Kidney epithelial cell (primary cell): ENCODE measurements at places on chromosomes 7 and 10.

DNA sequence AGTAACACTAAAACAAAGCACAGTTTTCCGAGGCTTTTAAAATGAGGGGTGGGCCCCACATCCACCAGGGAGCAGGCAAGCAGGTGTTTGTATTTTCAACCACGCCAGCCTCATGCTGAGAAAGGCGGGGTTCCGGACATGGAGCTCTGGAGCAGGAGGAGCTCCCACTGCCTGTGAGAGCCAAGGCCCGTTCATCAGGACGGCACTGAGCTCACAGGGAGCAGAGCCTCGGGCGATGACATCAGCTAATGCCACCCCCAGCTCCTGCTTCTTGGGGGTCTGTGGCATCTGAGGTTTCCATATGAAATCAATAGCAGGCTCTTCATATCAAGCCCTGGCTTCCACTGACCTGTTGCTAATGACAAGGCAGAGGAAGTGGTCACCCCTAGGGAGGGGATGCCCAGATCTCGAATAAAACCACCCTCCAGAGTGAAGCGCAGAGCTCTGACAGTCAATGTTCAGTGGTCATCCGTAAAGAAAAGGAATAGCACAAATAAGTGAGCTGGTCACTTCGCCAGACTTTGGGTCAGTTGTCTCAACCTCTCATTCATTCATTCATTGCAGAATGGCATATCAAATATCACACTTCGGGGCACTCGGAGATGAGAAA lies 89.1 kb downstream of the TNS3 start:
- no peak for DNase-seq

GRCh38 chr7:3154881-3155494 lies 111.3 kb upstream of the CARD11 start:
- DNase-seq = no peak

DNA sequence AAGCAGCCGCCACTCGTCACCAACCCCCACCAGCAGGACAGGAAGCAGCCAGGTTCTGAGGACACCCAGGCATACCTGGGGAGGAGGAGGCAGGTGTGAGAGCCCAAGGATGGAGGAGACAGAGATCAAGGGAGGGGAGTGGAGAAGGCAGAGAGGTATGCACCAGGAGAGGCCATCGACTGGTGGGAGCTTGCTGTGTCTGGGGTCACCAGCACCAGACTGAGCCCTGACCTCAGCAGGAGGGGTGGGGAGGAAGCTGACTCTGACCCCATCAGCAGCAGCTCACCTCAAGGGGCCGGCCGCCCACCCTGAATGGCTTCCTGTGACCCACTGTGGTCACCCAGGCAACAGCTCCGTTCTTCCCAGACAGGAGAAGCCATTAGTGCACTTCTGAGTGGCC lies 7.8 kb downstream of the VIPR2 start:
- DNase-seq = no peak

GRCh38 chr10:22321924-22322640 lies 1.2 kb downstream of the BMI1 start:
- DNase-seq = no peak

DNA sequence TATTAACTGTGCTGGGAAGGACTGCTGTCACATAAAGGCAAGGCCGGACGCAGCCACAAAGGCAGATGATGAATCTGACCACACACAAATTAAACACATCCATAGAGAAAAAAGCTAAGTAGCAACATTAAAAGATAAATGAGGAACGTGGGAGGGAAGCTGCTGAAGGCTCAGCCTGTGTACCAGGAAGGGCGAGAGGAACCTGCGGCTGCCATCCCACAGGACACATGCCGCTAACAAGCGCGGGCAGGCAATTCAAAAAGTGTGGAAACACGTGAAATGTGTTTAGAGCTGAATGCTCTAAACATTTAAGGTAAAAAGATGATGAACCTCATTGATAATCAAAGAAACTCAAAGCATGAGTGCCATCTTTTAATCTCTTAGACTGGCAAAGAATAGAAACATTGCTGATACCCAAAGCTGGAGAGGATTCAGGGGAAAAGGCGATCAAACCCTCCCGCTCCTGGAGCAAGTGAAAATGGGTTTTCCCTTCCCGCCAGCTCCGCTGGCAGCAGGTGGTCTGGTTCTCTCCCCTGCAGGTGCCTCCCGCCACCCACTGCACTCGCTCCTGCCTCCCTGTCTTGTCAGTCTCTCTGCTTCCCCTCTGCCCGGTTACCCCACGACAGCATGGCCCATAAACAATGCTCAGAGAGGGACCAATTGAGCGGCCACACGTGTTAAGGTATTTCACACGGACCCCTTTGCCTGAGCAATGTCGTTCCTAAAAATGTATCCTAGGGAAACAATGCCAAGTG lies 4.2 kb downstream of the STK32C start:
- DNase-seq = no peak

GRCh38 chr7:102432442-102433218 lies 745 bp upstream of the ORAI2 start:
- DNase-seq = no peak

DNA sequence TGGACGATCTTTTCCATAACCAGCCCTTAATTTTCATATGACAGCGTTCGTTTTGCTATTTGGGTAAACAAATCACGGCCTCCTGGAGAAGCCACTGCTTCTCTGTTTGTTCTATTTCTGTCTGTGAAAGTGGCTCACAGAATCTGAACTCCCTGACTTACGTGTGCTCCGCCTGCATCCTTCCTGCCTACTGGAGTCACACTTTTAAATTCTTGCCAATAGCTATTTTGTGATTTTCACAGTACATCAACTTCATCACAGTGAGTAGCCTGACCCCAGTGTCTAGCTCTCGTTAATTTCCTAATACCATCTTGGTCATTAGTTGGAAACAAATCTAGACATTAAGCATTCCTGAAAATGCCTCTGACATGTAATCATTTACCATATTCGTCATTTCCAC lies 49.0 kb upstream of the NPS start:
- no peak for DNase-seq

GRCh38 chr10:44386546-44387052 lies 1.7 kb upstream of the CXCL12 start:
- no peak for DNase-seq

- DNase-seq = no peak
Observed at GRCh38 chr7:20408467-20408826, 77.7 kb downstream of the ITGB8 start.

DNA sequence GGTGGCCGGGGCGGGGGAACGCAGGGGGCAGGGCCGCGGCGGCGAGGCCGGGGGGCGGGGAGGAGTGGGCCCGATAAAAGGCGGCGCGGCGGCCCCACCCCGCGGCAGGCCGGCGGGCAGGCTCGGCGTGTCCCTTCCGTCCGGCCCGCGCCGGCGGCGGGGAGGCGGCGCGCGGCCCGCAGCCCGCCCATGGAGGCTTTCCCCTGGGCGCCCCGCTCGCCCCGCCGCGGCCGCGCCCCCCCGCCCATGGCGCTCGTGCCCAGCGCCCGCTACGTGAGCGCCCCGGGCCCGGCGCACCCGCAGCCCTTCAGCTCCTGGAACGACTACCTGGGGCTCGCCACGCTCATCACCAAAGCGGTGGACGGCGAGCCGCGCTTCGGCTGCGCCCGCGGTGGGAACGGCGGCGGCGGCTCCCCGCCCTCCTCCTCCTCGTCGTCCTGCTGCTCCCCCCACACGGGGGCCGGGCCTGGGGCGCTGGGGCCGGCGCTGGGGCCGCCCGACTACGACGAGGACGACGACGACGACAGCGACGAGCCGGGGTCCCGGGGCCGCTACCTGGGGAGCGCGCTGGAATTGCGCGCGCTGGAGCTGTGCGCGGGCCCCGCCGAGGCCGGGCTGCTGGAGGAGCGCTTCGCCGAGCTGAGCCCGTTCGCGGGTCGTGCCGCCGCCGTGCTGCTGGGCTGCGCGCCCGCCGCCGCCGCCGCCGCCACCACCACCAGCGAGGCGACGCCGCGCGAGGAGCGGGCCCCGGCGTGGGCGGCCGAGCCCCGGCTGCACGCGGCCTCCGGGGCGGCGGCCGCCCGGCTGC lies at the start of gene NANOS1:
Gene NANOS1, plus strand, starts transcription at position 102 of the 808 bp plus-strand sequence. Its CDS starts 88 bp downstream, at position 190.
- DNase-seq = no peak

DNA sequence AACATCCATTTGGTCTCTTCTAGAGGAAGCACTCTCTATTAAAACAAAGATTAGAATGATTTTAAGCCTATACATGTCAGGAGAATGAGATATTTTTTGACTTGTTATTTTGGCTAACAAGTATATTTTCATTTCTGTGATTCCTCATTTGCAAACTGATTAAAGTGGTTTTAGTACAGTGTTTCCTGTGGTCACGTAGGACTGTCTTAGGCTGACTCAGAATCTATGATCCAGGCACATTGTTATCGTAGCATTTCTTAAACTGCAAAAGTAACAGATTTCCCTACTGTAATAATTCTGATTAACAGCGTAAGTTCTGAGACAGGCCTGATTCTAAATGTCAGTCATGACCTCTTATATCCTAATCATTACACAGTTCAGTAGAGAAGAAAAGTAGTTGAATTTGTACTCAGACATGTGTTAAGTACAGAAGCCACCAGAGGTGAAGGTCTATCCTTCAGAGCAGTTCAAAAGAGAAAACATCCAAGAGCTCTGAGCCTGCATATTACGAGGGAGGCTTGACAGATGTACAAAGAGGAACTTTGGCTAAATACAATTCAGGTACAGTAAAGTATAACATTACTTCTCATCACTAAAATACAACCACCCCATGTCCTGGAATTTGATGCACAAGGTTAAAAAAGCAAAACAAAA lies 124.1 kb upstream of the TEX47 start:
- DNase-seq = no peak

DNA sequence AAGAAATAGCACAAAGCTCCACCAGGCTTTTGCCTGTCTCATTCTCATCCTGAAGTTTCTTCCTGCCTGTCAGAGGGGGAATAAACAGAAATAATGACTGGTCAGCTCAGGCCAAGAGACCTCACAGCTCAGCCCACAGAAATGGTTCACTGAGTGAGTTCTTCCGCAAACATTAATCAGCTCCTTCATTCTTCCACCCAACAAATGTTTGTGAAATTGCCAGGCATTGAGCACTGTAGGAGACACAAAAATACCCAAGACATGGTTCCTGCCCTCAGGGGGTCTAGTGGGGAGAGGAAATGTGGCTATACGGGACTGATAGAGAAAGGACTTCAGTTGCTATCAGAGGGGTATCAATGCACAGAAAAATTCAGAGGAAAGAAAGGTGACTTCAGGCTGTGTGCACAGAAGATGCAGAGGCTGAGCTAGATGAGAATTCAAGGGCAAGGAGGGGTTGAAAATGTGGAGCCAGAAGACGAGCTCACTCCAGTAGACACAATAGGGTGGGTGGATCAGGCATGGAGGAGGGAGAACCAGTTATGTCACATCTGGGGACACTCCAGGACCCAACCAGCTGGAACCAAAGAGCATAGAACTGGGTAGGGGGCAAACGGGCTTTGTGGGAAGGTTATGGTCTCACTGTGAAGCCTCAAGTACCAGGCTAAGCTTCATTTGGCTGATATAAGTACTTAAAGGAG lies 20.9 kb downstream of the MYOF start:
- DNase-seq = no peak

DNA sequence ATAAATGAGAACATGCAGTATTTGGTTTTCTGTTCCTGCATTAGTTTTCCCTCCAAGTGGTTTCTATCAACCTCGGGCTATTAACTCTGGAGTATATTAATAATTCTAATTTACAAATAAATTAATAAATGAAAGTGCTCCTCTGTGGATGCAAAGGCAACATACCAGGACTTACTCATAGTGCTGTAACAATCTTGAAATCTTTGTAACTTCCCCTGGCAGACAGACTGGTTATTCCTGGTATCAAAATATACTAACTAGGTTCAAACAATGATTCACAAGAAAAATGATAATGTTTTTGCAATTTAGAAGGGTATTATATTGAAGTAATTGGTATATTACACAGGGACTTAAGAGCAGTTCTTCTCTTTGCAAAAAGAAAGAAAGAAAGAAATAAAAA lies 177.2 kb downstream of the FANK1 start:
- DNase-seq = no peak

- DNase-seq = peak; percentile 87
Observed at GRCh38 chr7:91557789-91558404, 293.7 kb downstream of the FZD1 start.

GRCh38 chr10:124717911-124718741 lies 26.1 kb downstream of the FAM53B start:
- DNase-seq = no peak

GRCh38 chr10:30151581-30152389 lies 92.4 kb upstream of the JCAD start:
- peak; percentile 75 for DNase-seq

DNA sequence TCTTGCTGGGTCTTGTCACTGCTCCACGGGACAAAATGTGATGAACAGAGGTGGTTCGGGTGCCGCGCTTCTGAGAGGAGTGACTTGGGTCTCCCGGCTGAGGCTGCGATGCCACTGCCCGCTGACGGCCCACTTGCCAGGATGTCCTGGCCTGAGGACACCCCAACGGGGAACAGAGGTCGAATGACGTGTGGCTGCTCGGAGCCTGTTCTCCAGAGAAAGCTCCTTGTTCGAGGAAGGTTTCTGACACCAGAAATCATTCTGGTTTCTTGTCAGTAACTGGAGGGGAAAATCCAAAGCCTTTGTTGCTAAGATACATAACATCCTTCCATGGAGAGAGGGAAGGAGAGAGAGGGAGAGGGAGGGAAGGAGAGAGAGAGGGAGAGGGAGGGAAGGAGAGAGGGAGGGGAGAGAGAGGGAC lies 236.4 kb downstream of the WDR37 start:
- no peak for DNase-seq

DNA sequence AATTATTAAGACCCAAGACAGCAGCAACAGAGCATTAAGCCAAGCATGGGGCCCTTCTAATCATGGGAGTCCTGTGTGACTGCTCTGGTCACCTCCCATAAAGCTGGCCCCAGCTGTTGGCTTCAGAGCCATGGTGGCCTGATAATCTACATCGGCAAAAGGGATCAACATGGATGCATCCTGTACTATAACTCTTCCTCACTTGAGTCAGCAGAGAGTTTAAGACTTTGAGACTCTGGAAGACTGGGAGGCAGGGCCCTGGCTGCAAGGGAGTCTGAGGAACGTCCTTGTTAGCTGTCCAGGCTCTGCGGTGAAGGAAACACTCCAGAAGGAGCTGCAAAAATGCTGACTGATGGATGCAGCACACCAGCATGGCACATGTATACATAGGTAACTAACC lies 95.0 kb upstream of the KIAA1217 start:
- DNase-seq = no peak

GRCh38 chr7:139918480-139918879 lies 89.4 kb downstream of the TBXAS1 start:
- no peak for DNase-seq

GRCh38 chr7:135348493-135348892 lies 114.9 kb downstream of the STRA8 start:
- DNase-seq = no peak

GRCh38 chr10:76252733-76253132 lies 821.3 kb downstream of the LRMDA start:
- no peak for DNase-seq

DNA sequence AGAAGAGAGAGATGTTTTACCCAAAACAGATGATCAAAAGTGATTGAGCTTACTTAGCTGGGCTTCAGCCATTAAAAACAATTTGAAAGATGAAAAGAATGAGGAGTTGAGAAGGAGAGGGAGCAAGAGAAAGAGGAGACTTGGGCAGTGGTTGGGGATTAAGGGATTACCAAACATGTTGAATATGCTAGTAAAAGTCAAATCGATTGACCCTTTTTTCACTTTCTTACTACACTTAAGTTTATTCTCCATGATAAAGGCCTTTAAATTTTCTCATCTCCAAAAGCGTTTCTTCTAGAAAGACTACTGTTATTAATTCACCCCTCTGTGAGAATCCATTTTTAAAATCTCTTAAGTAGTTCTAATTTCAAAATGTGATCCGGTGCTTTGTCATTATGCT lies 1254.0 kb upstream of the PHF14 start:
- DNase-seq = no peak
